ENCODE measurements at places on chromosomes 3 and 15.
A peak's percentile ranks its signal among the peaks of the same experiment; 100 is the strongest.

DNA sequence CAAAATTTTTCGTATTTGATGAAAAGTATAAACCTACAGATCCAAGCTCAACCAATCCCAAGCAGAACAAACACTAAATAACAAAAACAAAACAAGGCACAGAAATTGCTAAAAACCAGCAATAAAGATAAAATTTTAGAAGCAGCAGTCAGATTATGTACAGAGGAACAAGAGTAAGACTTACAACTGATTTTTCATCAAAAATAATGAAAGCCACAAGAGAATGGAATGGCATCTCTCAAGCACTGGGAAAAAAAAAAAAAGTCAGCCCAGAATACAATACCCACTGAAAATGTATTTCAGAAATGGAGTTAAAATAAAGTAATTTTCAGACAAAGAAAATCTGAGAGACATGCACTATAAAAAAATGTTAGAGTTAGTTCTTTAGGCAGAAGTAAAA lies 27.0 kb downstream of the GPR156 start:
- no peak overlapping the region for H3K4me3 ChIP-seq
- H3K4me1 ChIP-seq, result no peaks in the 10 kb centered on the region
- no peak for ATAC-seq

DNA sequence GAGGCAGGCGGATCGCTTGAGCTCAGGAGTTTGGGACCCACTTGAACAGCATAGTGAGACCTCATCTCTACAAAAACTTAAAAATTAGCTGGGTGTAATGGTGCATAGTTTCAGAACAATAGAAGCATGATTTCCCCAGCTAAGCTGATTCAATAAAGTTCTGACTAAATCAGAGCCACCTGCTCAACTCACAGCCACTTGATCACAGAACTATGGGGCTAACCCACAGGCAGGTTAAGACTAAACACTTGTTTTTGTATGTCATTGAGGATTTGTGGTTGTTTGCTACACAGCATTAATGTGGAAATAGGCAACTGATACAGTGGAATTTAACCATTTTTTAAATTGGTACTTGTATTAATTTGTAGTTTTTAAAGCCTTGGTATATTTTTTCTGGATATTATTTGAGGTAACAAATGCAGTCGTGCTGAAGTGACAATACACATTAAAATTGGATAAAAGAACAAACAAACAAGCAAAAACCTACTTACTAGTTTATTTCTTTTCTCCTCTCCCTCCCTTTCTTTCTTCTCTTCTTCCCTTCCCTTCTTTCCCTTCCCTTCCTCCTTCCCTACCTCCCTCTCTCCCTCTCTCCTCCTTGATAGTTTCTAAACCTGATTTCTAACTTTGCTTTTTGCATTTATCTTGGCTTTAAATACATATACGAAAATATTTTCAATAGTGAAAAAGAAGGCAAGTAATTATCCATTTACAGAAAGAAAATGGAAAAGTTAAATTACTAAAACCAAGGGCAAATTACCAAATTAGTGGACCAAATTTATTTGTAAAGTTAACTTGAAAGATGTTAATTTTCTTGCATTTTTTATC lies 32.1 kb downstream of the OXSM start:
- ATAC-seq, result no peak
- H3K27ac ChIP-seq, result no peak overlapping the region
- no peaks in the 10 kb centered on the region for H3K27me3 ChIP-seq
- no peaks in the 10 kb centered on the region for H3K4me1 ChIP-seq

GRCh38 chr3:197183582-197183981 lies 114.8 kb downstream of the DLG1 start:
- no peak for ATAC-seq
- H3K4me1 ChIP-seq, result peaks cover 6% of the 10 kb centered on the region
- H3K36me3 ChIP-seq, result peaks cover 5% of the 10 kb centered on the region
- H3K4me3 ChIP-seq, result no peak overlapping the region
- H3K27ac ChIP-seq, result no peak overlapping the region
- H3K27me3 ChIP-seq, result no peaks in the 10 kb centered on the region

- H3K4me1 ChIP-seq, result no peaks in the 10 kb centered on the region
- ATAC-seq, result no peak
- no peak overlapping the region for H3K4me3 ChIP-seq
- H3K36me3 ChIP-seq, result no peaks in the 10 kb centered on the region
These were observed 115.4 kb upstream of the RAD18 start for GRCh38 chr3:9078561-9079240.

GRCh38 chr3:45992821-45993221 lies 2.8 kb downstream of the FYCO1 start:
- H3K27me3 ChIP-seq, result no peaks in the 10 kb centered on the region
- H3K4me3 ChIP-seq, result no peak overlapping the region
- ATAC-seq, result no peak
- H3K4me1 ChIP-seq, result peaks cover 72% of the 10 kb centered on the region
- peak overlapping the region; percentile 46 for H3K27ac ChIP-seq
